Germinal center (tissue), 1 donor: ENCODE measurements at places on chromosomes 1 and 21.

GRCh38 chr1:223853748-223854147 is 8.0 kb upstream of the TP53BP2 start:
- no peak for DNase-seq

GRCh38 chr21:30479259-30479658 is 908 bp downstream of the KRTAP19-1 start:
- no peak for DNase-seq

DNA sequence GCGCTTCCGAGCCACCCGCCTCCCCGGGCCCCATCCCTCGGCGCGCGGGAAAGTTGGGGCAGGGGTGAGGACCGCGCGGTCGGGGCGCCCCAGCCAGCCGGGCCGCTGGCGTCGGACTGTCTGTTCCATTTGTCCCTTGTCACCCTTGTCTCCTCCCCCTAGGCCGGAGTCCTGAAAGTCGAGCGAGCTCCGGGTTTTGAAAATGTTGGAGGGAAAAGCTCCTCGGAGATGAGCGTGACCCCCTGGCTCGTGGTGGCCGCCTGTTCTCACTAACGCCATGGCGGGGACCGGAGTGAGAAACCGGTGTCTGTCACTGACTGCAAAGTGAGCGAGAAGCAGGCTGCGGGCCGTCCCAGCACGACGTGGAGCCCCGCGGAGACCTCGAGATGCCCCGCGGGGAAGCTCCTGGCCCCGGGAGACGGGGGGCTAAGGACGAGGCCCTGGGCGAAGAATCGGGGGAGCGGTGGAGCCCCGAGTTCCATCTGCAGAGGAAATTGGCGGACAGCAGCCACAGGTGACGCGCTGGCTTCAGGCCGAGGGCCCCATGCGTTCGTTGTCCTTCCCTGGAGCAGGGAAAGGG is 491 bp downstream of the PER3 start:
- DNase-seq = no peak

- DNase-seq = peak; percentile 31
Observed at GRCh38 chr1:109391626-109392025, 6.1 kb downstream of the SORT1 start.

GRCh38 chr1:181016563-181016962 is 6.1 kb downstream of the STX6 start:
- no peak for DNase-seq

DNA sequence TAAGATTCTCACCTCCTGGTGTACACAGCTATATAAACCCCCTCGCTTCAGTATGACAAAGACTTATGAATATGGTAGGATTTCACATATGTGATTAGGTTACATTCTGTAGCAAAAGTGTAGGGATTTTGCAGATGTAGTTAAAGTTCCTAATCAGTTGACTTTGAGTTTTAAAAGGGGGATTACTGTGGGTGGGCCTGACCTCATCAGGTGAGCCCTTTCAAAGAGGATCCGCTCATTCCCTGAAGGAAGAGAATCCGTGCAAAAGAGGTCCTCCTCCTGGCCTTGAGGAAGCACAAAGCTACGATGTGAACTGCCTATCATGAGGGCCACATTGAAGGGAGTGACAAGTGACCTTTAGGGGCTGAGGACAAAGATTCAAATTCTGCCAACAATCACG is 30.6 kb upstream of the KAZN start:
- DNase-seq = no peak

DNA sequence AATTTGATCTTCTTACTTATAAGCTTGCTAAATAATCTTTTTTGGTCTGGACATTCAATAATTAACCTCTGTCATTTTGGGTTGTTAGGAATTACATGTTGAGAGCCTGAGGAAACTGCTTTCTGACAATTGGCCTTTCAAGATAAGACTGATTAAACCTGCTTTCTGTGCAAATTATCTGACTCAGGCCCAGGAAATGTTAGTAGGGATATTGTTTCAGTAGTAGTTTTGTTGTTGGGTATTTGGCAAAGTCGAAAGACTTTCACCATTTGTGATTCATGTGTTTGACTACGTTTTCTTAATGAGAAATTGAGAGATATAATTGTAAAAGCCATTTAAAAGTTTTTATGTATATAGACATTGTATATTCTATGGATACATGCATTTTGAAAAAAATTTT is 81.1 kb upstream of the GPR88 start:
- no peak for DNase-seq

DNA sequence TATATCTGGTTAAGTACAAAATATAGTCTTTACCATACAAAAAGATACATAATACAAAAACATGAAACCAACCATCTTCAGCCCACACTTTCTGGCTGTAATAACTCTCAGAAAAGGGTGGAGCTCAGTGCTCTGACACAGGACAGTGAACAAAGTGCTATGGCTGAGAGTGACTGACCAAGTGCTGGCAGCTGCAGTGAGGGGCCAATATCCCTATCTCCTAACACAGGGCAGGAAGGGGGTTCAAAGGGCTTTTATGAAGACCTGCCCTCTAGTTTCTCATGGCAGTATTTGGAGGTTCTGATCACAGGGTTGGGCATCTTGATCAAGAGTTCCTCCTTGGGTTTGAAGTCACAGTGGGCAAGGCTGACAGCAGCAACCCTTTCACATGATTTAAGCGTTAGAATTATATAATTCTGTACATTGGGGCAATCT is 3.9 kb downstream of the TXNIP start:
- DNase-seq = no peak

GRCh38 chr1:37137601-37138000 is 103.3 kb upstream of the GRIK3 start:
- DNase-seq = no peak

DNA sequence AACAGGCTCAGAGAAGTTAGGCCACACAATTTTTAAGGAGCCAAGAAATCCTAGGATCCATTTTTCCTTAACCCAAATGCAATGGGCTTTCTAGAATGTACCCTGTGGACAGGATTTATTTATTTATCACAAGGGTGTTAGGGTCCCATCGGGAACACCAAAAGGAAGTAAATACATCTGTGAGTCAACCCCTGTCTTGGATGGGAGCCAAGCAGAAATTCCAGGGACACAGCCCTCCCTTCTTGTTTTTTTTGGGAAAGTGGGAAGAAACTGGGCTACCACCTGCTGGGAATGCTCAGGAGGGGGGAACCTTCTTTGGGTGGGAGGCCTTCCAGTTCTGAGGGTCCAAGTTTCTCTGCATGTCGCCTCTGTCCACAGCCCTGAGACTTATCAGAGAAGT is 1.3 kb downstream of the CRNN start:
- no peak for DNase-seq

GRCh38 chr1:241507189-241507863 is 12.2 kb downstream of the FH start:
- DNase-seq = no peak

- no peak for DNase-seq
Observed at GRCh38 chr1:211127166-211127565, 6.8 kb downstream of the KCNH1 start.

DNA sequence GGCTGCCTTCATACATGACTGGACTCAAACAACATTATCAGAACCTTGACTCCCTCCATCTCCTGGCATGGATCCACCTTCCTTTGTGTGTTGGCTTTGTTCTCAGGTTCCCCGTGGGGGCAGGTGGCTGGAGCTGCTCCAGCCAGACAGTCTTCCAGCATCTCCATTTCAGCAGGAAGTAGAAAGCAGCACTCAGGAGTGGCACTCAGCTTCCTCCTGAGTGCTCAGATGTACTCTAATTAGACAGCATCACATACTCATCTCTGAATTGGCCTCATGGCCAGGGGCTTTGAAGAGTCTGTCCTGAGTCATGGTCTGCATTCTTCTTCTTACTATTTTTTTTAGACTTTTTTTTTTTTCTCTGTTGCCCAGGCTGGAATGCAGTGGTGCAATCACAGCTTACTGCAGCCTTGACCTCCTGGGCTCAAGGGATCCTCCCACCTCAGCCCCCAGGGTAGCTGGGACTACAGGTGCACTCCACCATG is 27.9 kb downstream of the OVAAL start:
- no peak for DNase-seq

- no peak for DNase-seq
Observed at GRCh38 chr1:245370905-245371581, 216.3 kb downstream of the KIF26B start.

DNA sequence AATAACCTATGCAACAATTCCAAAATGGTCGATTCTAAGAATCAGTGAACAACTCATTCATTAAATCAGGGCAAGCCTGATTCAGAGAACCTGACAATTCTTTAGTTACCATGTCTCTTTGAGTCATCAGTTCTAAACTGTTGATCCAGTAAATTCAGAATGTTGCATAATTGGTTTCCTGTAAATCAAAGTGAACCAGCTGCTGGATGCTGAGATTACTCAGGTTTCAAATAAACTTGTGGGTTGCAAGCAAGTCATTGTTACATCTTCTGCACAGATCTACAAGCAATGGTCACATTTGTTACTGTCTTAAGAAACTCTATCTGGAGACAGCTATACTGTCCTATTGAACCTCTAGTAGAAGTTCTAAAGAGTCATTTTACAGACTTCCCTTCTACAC is 16.5 kb downstream of the PLA2G2D start:
- DNase-seq = no peak

- DNase-seq = no peak
Observed at GRCh38 chr21:33021667-33022066, 4.1 kb upstream of the OLIG2 start.

DNA sequence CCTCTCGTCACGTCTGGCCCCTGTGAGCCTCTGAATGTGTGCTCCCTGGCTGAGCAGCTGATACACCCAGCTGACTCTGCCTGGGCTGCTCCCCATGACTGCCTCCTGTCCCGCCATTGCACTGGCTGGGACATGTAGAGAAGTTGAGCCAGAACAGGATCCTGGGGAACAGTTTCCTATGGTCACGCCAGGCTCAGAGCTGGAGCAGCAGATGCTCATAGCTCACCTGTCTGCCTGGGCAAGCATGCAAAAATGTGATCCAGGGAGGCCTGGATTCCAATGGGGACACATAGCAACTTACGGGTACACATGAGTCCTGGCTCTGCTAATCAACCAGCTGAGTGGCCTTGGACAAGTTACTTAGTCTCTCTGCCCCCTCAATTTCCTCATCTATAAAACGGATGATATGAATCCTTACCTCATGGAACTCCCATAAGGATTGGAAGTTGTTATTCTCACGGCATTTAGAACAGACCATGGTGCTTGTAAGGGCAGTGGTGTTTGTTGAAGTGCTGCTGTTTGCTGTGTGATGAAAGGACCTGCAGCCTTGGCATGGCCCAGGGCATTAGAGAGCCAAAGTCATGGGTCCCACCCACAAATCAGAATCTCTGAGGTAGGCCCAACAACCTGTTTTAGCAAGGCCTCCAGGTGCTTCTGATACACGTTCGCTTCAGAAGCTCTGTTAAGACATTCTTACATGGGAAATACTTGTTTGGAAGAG is 150.3 kb upstream of the VANGL1 start:
- no peak for DNase-seq

DNA sequence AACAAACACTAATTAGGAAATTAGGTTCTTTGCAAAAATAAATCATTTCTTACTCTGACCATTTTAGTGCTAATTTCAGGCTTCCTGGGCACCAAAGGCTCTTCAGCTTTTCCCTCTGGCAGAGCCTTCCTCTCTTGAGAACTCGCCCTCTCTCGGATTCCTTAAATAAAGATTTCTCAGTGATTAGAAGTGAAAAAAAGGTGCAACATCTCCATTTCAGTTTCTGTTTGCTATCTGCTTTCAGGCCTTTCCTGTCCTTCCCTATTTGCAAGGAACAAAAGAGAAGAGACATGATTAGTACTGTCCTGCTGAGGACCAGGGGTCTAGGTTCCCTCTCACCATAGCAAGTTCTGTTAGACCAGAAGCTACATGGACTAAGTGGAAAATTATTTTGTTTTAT is 27.8 kb upstream of the CACYBP start:
- no peak for DNase-seq

- no peak for DNase-seq
Observed at GRCh38 chr1:115880981-115881672, 40.2 kb upstream of the NHLH2 start.

DNA sequence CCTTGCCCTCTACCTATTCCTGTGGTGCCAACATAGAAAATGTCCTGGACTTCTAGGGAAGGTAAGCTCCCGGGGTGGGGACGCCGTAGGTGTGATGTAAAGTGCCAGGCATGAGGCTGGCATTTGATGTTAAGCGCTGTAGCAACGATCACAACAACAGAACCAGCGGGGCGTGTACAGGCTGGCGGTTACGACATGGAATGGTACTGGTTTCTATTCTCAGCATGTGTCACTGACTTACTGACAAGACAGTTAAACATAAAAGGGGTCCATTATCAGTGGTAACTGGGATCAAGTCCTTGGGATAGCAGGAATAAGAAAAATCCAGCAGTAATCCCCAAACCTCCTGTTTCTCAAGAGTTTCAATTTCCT is 58.9 kb downstream of the TGFBR3 start:
- no peak for DNase-seq

- DNase-seq = no peak
Observed at GRCh38 chr1:56074007-56074651, 505.2 kb downstream of the PLPP3 start.

DNA sequence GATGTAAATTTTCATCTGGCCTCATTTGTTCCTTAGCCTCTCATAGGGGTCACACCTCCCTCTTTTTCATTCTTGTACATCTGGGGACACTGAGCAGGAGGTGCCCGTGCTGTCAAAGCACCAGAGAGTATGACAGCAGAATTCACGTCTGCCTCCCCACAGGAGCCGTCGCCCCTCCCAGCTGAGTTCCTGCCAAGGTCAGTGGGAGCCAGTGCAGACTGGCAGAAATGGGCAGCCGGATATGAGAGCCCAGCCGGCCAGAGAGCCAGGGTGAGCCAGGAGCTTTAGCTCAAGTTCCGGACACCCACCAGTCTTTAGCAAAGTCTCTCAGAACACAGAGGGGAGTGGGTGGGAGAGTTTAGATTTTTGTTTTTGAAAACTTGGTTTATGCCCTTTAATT is 21.9 kb downstream of the GPR137B start:
- DNase-seq = no peak

DNA sequence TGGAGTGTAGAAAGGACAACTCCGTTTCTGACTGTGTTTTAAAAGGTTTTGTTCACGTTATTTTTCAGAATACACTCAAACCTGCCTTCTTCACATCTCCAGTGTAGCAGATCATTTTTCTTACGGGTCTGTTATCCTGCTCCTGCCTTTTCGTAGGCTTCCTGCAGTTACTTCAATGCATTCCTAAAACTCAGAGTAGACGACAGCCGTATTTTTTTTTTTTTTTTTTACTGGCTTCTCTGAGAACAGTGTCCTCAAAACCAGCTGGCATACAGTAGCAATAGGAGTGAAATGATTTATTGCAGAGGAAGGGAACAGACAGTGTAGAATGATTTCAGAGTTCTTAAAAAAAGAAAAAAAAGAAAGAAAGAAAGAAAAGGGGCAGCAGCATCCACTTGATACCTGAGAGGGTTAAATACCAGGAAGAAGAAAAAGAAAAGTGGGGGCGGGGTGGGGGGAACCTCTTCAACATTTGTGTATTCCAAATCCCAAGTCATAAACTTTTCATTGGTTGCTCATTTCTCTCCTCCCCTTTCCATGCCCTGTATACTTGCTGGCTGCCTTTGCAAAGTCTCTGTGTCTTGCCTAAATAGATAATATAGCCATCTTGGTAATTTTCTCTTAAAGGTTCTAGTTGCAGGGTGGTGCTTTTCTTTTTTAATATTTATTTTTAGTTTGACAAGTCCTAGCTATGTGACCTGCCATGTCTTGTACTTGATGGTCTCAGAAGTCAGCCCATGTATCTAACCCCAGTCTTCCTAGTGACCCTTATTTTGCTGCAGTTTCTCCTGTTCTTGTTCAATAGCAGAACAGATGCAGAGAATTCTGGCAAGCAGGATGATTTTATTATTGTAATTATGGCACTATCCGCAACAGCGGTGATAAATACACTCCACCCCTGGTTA is 2.8 kb downstream of the TGFB2 start:
- DNase-seq = no peak

GRCh38 chr1:107963601-107964335 is 1.2 kb downstream of the VAV3 start:
- peak; percentile 69 for DNase-seq
